ENCODE measurements at places on chromosomes 6 and 20.

DNA sequence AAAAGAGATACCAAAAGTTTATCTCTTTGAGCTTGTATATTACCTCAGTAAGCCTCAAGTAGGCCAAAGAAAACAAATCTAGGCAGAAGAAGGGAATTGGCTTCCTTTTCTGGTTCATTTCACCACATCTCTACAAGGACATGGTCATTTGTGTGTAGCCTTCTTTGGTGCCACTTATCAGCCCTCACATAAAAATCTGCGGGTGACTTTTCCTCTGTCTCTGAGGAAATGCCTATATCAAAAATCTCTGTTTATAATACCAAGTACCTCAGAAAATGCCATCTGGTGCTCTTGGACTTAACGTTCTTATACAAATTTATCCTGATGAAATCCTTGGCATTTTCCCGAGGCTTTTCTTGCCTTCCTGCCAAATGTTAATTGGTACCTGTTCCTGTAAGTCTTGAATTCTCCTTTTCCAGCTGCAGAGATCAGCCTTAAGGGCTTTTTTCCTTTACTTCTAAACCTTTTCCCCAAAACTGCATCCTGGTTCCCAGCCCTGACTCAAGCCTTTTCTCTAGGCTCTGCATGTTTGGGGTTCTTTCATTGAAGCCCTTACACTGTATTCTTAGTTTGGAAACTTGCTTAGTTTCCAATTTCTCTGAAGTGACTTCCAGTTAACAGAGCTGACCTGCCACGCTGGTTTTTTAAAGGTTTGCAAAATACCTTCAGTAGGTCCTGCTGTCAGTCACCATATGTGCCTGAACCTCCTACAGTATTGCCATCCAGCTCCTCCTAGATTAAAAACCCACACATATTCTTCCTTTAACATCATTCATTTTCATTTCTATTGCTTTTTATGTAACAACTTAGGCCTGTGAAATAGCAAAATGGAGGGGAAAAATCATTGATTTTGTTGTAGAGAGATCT, 191.2 kb upstream of the PREP start:
- DNase-seq: peak; percentile 96

- DNase-seq: no peak
Measured at GRCh38 chr6:75906871-75907270, 157.8 kb downstream of the MYO6 start.

- DNase-seq: no peak
Measured at GRCh38 chr6:145685932-145686331, 49.4 kb downstream of the EPM2A start.

GRCh38 chr6:15981956-15982355, 146.9 kb upstream of the MYLIP start:
- DNase-seq: no peak

- DNase-seq: no peak
Measured at GRCh38 chr6:44269178-44269920, 901 bp upstream of the TMEM151B start.

- DNase-seq: peak; percentile 83
Measured at GRCh38 chr6:152648105-152648504, 10.9 kb upstream of the SYNE1 start.

- peak; percentile 92 for DNase-seq
Measured at GRCh38 chr6:33073431-33073871, at the start of gene HLA-DPA1. TSS of gene HLA-DPA1 (minus strand) at chr6:33073649.
